Ammon's horn (tissue), 1 donor: ENCODE measurements at places on chromosomes 7 and 10.

DNA sequence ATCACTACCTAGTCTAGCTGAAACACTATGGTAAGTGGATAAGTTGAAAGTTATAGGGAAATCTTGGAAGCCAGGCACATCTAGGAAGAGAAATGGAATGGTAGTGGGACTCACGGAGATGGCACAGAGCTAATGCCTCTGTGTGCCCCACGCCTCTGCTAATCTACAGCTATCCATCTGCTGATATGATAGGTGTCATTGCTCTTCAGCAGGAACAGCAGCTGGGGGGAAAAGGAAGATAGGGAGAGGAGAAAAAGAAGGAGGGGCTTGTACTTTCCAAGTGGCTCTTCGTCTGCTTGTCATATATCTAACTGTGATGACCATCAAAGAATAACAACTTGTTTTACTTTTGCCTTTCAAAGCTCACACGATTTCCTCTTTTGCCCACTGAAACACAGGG lies 1199.1 kb upstream of the SORCS1 start:
- no peak for DNase-seq

DNA sequence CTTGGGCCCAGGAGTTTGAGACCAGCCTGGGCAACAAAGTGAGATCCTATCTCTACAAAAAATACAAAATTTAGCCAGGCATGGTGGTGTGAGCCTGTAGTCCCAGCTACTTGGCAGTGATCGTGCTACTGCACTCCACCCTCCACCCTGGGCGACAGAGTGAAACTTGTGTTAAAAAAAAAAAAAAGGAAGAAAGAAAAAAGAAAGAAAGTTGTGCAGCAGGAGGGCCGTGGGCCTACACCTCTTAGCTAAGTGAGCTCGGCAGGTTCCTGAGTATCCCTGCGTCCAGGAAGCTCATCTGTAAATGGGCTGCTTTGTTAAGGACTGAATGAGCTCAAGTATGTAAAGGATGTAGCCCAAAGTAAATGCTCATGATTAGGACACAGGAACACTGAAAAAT lies 155.0 kb downstream of the RNF216 start:
- no peak for DNase-seq

DNA sequence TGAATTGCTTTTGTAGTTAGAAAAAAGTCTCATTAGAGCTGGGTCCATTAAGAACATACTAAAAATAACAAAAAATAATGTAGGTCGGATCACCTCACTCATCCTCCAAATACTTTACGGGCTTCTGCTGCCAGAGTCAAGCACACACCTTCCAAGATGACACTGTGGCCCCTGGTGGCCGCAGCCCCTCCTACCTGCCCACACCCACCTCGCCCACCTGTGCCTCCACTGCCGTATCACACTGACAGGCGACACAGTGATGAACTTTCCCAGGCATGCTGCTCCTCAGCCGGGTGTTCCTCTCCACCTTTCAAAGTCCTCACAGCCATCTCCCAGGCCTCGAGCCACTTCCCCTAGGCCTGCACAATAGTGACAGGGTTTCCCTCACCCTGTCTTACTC lies 60.9 kb downstream of the STK17A start:
- DNase-seq = no peak

GRCh38 chr10:123583639-123584418 lies 82.3 kb upstream of the GPR26 start:
- DNase-seq = peak; percentile 85

DNA sequence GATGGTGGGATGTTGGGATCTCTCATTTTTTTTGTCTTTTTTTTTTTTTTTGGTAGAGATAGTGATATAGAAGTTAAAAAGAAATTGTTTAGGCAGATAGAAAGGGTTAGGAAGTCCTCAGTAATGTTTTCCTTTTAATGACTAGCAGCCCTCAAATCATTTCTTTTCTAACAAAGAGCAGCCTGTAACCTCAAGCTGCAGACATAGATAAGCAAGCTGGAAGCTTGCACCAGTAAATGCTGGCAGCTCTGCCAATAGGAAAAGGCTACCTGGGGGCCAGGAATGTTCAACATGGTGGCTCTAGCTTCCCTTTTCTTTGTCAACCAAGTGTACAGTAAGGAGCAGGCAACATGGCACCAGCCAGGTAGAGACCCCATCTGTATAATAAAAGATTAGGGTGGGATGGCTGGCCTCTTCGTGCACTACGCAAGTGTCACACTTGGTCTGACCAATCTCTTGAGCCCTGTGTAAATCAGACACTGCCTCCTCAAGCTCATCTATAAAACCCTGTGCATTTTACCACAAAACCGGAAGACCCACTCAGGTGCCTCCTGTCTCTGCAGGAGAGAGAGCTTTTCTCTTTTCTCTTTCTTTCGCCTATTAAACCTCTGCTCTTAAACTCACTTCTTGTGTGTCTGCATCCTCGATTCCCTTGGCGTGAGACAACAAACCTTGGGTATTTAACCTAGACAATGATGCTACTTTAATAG lies 212.9 kb downstream of the SNX10 start:
- DNase-seq = no peak

- DNase-seq = no peak
These were observed 139.3 kb downstream of the GLI3 start for GRCh38 chr7:42097752-42098151.

DNA sequence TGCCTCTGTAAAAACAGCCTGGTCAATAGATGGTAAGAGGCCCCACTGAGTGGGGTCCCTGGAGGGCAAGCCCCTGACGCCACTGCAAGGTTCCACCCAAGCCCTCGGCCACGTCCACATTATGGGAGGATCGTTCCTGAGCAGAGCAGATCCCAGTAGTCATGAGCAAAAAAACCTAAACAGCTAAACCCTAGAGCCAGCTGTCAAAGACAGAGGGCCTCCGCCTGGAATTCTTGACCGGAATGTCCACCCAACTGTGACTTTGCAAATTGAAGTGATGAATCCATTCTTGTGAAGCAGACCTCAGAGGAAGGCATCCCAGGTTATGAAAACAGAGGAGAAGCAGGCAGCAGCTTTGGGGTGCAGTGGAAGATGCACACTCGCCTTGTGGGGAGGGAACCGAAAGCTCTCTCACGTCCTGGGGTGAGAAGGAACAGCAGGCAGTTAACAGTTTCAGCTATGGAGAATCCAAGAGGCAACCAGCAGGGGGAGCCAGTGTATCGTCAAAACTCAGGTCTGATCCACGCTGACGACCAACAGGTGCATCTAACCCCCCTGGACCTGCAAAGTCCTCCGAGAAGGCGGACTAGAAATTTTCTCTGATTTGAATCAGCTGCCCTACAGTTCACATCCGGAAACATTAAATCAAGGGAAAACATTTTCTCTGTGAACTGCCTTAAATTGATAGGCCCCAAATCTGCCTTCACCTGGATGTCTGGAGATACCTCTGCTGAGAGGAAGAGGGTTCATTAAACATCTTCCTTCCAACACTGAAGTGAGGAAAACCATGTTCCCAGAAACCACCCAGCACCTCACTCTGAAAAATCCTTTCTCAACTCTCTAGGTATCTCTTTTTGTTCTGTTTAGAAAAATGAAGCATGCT lies 139.1 kb upstream of the PFKP start:
- peak; percentile 81 for DNase-seq

DNA sequence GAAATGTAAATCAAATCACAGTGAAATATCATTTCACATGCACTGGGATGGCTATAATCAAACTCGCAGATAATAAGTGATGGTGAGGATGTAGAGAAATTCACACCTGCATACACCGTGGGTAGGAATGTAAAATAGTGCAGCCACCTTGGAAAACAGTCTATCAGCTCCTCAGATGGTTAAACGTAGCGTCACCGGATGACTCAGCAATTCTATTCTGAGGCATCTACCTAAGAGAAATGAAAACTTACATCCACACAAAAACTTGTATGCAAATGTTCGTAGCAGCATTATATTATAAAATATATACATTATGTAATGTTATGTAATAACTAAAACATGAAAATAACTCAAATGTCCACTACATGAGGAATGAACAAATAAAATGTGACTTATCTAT lies 38.9 kb downstream of the SH3PXD2A start:
- no peak for DNase-seq

DNA sequence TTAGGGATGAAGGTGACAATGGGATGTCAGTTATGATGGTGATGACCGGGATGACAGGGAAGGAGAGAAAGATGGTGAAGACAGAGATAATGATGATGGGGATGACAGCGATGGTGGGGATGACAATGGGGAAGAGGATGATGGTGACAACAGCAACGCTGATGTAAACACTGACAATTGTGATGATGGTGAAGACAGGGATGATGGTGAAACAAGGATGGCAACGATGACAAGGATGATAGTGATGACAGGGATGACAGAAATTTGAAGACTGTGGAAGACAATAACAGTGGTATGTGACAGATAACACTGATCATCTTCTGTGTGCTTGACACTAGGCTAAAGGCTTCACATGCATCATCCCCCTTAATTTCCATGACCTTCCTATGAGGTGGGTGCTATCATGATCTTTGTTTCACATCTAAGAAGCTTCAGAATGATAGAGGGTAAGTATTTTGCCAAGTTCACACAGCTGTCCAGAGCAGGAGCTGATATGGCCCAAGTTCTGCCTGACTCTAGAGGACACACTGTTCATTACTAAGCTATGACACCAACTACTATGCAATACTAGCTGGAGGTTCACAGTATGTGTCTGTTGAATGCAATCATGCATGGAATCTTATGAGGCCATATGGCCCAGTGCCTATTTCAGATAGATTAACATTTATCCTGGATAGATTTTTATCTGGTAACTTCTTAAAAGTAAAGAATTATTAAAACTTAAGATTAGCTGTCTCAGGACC lies 105.6 kb downstream of the RNLS start:
- no peak for DNase-seq

- DNase-seq = no peak
These were observed 228.2 kb downstream of the PTEN start for GRCh38 chr10:88091490-88092061.
